ENCODE measurements at places on chromosomes 3 and 15. TPM values are rescaled to one million over a fixed set of nuclear protein-coding genes. Genes with fewer than 3 reads are reported as not detected.

DNA sequence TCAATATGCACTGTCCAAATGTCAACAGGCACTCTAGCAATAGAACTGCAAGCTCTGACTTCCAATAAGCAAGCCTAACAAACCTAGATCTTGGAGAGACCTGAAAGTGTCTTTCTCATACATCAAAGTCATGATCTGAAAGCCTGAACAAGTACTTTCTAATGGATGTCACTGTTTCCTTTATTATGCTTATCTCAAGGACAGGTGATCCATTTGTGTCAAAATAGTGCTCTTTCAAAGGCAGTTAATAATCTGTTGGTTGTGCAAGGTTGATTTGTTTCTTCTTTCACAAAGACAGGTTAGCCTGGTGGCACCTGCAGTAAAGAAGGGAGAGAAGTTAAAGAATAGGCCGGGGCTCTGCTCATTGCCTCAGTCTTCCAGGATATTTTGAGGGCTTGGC is 146.8 kb downstream of the EPHB1 start:
- DNase-seq = no peak

DNA sequence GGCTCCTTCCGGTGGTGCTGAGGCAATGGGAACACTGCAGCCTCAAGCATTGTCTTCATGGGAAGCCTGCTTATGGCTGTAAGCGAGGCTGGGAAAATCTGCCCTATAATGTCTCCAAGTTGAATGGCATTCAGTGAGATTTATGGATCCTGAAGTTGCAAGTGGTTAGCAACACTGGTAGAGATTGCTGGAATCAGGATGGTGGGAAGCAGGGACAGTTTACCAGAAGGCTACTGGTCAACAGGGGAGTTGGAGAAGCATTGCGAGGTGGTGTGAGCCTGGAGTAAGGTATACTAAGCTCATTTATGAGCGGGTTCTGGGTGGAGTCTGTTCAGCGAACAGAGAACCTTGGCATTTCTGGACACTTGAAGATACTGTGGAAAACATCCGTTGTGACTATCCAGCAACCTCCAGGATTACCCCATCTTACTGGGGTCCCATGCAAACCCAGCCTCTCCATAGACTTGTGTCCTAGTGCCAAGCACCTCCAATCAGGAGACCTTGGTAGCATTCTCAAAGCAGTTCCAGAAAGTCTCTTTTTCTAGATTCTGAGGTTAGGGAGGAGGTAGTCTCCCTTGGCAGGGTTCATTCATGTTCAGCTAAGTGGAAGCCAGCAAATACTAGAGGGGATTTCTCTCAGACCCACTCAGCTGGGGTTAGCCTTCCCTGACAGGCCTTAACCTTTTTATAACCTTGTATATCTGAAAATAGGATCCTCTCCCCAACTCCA is 7.3 kb downstream of the RPSA start:
- DNase-seq = no peak

- DNase-seq = no peak
Measured at GRCh38 chr3:130383424-130383823, 38.0 kb downstream of the COL6A5 start.

GRCh38 chr3:197372047-197372661 is 73.7 kb upstream of the DLG1 start:
- no peak for DNase-seq

GRCh38 chr15:67300266-67301025 is 45.9 kb downstream of the IQCH start:
- DNase-seq = no peak

- DNase-seq = no peak
Measured at GRCh38 chr3:99176169-99176964, 274.9 kb upstream of the DCBLD2 start.

The RTF1 gene
- 46.6 TPM for polyA plus RNA-seq

The SLC25A20 gene
- 16.3 TPM for polyA plus RNA-seq

The LARP6 gene
- 10.9 TPM for polyA plus RNA-seq

The FOXB1 gene
- not detected for polyA plus RNA-seq

The SMARCC1 gene
- polyA plus RNA-seq = 62.5 TPM

Data from hindlimb muscle (tissue), 1 donor.